Esophagus muscularis mucosa (tissue), 4 donors: ENCODE measurements at places on chromosomes 4 and X. TPM values are rescaled to one million over a fixed set of nuclear protein-coding genes. Genes with fewer than 3 reads are reported as not detected.
A peak's percentile ranks its signal among the peaks of the same experiment; 100 is the strongest.

DNA sequence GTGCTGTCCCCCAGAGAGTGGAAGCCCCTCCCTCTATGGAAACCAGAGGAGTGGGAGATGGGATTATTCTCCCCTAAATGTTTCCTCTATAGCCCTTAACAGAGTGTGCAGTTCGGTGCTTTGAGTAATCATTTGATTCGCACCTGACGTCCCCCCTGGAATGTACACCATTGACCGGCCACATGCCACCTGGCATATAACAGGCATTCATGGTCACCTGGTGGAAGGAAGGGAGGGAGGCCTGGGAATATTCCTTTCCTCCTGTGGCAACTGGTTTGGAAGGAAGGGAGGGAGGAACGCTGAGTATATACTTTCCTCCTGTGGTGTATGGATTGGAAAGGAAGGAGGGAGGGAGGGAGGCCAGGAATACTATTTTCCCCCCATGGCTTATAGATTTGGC is 77.2 kb downstream of the CRMP1 start:
- no peaks in the 10 kb centered on the region for H3K27me3 ChIP-seq
- peaks cover 7% of the 10 kb centered on the region for H3K36me3 ChIP-seq
- no peaks in the 10 kb centered on the region for H3K4me1 ChIP-seq
- no peak for DNase-seq

GRCh38 chr4:117134386-117134785 is 49.0 kb upstream of the TRAM1L1 start:
- H3K27me3 ChIP-seq, result no peaks in the 10 kb centered on the region
- no peak overlapping the region for H3K4me3 ChIP-seq
- H3K27ac ChIP-seq, result no peak overlapping the region
- DNase-seq, result no peak
- H3K4me1 ChIP-seq, result no peaks in the 10 kb centered on the region

DNA sequence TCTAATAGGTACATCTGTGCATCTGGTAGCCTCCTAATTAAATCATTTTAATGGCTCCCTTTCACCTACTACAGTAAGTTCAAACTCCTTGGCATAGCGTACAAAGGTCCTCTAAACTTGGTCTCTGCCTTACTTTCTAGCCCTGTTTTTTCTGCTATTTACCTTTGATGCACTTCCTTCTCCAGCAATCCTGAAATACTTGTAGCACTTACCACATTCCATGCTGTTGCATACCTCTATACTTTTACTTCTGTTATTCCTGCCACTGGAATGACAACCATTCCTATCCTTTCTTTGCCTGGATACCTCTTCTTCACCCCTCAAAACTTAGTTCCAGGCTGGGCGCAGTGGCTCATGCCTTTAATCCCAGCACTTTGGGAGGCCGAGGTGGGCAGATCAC is 56.6 kb upstream of the LHFPL1 start:
- no peaks in the 10 kb centered on the region for H3K4me1 ChIP-seq
- H3K27me3 ChIP-seq, result no peaks in the 10 kb centered on the region
- H3K4me3 ChIP-seq, result no peak overlapping the region
- H3K36me3 ChIP-seq, result no peaks in the 10 kb centered on the region

GRCh38 chr4:165079476-165079875 is 25.8 kb downstream of the TRIM75 start:
- no peaks in the 10 kb centered on the region for H3K27me3 ChIP-seq
- no peak overlapping the region for H3K4me3 ChIP-seq
- DNase-seq, result peak; percentile 37
- peaks cover 62% of the 10 kb centered on the region for H3K36me3 ChIP-seq

GRCh38 chr4:162347842-162348213 is 184.0 kb upstream of the FSTL5 start:
- H3K36me3 ChIP-seq, result no peaks in the 10 kb centered on the region
- DNase-seq, result no peak
- no peaks in the 10 kb centered on the region for H3K4me1 ChIP-seq
- no peak overlapping the region for H3K4me3 ChIP-seq
- H3K27ac ChIP-seq, result no peak overlapping the region
- H3K27me3 ChIP-seq, result no peaks in the 10 kb centered on the region

DNA sequence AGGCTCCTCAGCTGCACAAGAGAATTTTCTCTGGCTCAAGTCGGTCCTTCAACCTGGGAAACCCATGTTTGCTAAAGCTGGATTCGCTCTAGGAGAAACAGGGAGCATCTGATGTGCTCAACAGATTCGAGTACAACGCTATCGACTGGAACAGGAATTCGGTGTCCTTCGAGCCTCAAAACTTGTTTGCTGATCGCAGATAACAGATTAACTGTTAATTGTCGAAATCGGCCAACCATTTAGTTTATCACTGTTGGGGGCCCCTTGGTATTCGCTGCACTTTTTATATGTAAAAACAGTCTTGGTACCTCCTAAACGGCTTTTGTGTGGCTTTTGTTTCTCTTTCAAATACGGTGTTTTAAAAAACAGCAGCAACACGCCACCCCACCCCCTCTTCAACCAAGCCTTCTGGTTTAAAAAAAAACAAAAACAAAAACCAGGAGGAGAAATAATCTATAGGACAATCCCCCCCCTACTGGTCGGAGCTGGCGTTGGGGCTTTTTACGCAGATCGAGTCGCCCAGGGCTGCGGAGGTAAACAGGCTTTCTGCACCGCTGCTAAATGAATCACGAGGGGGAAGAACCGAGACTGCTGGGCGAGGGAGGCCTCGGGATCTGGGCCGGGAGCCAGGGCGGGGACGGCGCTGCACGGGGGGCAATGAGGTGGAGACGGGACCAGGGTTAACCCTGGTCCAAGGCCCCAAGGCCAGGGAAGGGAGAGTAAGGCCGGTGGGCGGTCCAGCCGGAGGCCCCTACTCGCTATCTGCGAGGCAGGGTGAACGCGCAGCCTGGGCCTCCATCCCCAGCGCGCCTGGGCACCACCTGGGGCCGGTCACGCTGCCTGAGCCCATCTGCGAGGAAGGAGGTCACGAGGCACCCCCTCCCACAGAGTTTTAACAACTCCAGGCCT is 71.7 kb upstream of the BCOR start:
- H3K27ac ChIP-seq, result no peak overlapping the region
- no peaks in the 10 kb centered on the region for H3K36me3 ChIP-seq
- no peak for DNase-seq
- H3K4me3 ChIP-seq, result no peak overlapping the region
- H3K27me3 ChIP-seq, result peaks cover 3% of the 10 kb centered on the region

DNA sequence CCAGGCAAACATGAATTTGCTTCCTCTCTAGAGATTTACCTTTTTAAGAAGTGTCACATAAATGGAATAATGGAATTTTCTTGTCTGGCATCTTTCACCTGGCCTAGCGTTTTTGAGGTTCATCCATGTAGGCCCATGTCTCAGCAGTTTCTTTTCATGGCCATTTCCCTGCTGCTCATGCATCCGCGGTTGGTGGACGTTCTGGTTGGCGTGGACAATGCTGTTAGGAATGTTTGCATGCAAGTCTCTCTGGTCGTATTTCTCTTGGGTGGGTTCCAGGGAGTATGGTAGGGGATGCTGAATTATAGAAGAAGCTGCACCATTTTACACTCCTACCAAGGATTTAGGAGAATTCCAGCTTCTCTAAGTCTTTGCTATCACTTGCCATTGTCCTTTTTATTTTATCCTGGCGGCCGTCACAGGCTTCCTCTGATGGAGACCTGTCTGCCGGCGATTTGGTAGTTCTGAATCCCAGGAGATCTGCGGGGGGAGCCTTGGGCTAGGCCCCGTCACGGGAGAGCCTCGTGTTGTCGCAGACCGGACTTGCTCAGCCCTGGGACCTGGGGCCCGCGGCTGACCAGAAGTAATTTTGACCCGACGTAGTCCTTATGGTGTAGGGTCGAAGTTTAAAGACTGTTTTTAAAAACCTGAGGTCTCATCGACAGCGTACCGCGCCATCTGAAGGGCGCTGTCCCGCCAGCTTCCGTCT is 56.9 kb upstream of the TADA2B start:
- no peaks in the 10 kb centered on the region for H3K36me3 ChIP-seq
- DNase-seq, result no peak
- H3K27ac ChIP-seq, result peak overlapping the region; percentile 89

Gene SMIM10L2A
- 0.83 TPM for total RNA-seq

Gene CWH43
- not detected for total RNA-seq

DNA sequence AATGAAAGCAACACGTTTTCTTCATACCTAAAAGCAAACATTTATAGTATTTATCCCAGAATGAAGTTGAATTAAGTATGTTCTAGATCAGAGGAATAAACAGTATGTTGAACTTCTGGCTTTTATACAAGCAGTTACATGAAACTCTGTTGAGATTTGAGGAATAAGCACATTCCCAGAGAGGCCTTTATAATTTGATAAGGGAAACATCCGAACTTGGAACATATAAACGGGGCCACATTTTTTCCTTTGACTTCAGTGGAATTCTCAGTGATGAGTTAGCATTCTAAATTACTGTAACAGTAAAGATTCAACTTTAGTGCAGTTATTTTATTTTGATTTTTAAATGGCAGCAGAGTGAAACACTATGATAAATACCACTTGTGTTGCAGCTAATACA is 119.5 kb downstream of the GLRA3 start:
- no peak for DNase-seq
- no peaks in the 10 kb centered on the region for H3K4me1 ChIP-seq
- no peak overlapping the region for H3K4me3 ChIP-seq
- H3K36me3 ChIP-seq, result no peaks in the 10 kb centered on the region
- H3K27me3 ChIP-seq, result no peaks in the 10 kb centered on the region

- no peak for DNase-seq
- H3K4me3 ChIP-seq, result no peak overlapping the region
- H3K4me1 ChIP-seq, result peaks cover 3% of the 10 kb centered on the region
- no peaks in the 10 kb centered on the region for H3K27me3 ChIP-seq
- H3K36me3 ChIP-seq, result no peaks in the 10 kb centered on the region
These were observed 56.5 kb downstream of the STAG2 start for GRCh38 chrX:124018023-124018422.

GRCh38 chrX:12113321-12113720 is 25.0 kb upstream of the FRMPD4 start:
- no peak overlapping the region for H3K27ac ChIP-seq
- H3K36me3 ChIP-seq, result no peaks in the 10 kb centered on the region
- H3K27me3 ChIP-seq, result no peaks in the 10 kb centered on the region
- H3K4me1 ChIP-seq, result no peaks in the 10 kb centered on the region

DNA sequence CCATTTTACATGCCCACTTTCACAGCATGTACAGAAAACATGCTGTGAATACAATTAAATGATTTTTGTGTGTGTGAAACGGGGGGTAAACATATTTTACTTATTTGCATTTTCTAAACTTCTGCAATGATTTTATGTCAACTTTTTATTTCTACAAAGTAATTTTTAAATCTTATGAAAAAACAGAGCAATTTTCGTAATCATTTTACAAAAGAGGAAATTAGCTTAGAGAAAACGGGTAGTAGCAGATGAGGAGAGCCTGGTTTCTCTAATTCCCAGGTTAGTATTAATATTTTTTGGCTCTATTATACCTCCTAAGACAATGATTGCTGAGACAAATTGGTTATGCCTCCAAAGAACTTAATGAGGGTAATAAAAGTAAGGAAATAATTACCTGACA is 3.2 kb downstream of the TKTL2 start:
- no peaks in the 10 kb centered on the region for H3K27me3 ChIP-seq
- H3K4me1 ChIP-seq, result no peaks in the 10 kb centered on the region
- no peak overlapping the region for H3K27ac ChIP-seq
- no peak for DNase-seq

- DNase-seq, result no peak
- H3K27ac ChIP-seq, result no peak overlapping the region
- H3K36me3 ChIP-seq, result no peaks in the 10 kb centered on the region
- no peak overlapping the region for H3K4me3 ChIP-seq
These were observed 17.9 kb downstream of the PDHA2 start for GRCh38 chr4:95857761-95858160.

DNA sequence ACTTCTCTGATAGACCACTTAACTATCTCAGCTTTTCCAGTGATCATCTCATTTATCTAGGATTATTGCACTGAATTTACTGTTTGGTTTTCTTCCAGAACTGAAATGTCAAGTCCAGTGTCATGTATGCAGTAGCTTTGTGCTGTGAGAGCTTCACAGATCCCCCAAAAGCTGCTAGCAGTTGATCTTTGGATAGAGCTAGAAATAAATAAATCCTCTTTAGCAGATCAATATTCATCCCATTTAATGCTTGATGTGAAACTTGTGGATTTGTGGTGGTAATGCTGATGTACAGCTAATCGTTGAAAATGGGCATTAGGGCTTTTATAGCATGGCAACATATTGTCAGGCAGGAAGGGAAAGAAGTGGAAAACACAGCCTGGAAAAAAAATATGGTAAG is 509.6 kb upstream of the FAM241A start:
- no peak overlapping the region for H3K27ac ChIP-seq
- no peak for DNase-seq
- H3K36me3 ChIP-seq, result no peaks in the 10 kb centered on the region
- H3K4me1 ChIP-seq, result no peaks in the 10 kb centered on the region
- no peaks in the 10 kb centered on the region for H3K27me3 ChIP-seq

GRCh38 chrX:27186671-27187070 is 276.5 kb downstream of the PPP4R3C start:
- no peak overlapping the region for H3K27ac ChIP-seq
- H3K4me3 ChIP-seq, result no peak overlapping the region
- H3K36me3 ChIP-seq, result no peaks in the 10 kb centered on the region
- no peak for DNase-seq
- no peaks in the 10 kb centered on the region for H3K27me3 ChIP-seq

DNA sequence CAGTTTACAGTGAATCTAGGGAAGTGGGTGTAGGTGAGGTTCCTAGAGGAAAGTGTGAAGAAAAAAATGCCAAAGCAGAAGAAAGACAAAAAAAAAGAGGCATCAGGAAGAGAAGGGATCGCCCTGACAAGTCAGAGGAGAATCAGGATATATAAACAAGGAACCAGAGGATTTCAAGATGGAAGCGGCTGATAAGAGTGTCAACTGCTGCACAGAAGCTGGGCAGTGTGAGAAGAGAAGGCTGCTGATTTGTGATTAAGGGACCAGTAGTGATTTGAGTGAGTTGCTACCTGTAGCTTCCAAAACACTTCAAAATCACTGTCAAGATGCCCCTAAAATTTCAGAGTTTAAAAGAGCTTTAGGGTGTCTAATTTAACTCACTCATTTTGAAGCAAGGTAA is 258.2 kb downstream of the PPP3CA start:
- no peak overlapping the region for H3K27ac ChIP-seq
- no peaks in the 10 kb centered on the region for H3K36me3 ChIP-seq
- H3K4me3 ChIP-seq, result no peak overlapping the region
- no peaks in the 10 kb centered on the region for H3K4me1 ChIP-seq
- H3K27me3 ChIP-seq, result no peaks in the 10 kb centered on the region
- no peak for DNase-seq

DNA sequence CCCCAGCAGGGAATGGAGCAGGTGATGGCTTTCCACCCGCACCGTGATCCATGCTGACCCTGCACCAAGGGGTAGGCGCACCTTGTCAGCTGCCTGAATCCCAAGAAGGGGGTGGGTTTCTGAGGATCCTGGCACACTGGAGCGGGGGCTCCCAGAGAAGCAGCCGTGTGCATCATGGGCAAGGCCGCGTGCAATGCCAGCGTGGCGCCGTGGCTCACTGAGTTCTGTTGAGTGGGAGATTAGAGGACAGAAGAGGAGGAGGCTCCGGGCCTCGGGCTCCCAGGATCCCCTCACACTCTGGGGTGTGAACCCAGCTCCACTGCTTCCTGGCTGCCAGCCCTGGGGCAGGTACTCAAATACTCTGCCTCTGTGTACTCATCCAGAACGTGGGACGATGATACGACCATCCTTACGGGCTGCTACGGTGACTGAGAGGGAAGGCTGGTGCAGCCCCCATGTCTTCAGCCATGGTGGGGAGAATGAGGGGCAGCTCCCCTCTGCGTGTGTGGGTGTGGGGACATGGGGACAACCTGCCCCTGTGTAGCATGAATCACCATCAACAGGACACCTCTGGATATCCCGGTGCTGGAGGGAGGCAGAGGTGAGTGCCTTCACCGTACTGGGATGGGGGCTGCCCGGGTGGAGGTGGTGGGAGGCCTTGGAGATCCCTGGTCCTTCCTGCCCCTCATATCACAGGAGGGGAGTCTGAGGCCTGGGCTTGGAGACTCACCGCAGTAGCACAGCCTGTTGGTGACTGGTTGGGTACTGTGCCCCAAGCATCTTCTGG is 52.6 kb downstream of the CPZ start:
- H3K27ac ChIP-seq, result no peak overlapping the region
- no peak for DNase-seq
- no peaks in the 10 kb centered on the region for H3K27me3 ChIP-seq
- no peaks in the 10 kb centered on the region for H3K36me3 ChIP-seq
